ENCODE measurements at places on chromosomes 5 and 9. TPM values are rescaled to one million over a fixed set of nuclear protein-coding genes. Genes with fewer than 3 reads are reported as not detected.
A peak's percentile ranks its signal among the peaks of the same experiment; 100 is the strongest.

DNA sequence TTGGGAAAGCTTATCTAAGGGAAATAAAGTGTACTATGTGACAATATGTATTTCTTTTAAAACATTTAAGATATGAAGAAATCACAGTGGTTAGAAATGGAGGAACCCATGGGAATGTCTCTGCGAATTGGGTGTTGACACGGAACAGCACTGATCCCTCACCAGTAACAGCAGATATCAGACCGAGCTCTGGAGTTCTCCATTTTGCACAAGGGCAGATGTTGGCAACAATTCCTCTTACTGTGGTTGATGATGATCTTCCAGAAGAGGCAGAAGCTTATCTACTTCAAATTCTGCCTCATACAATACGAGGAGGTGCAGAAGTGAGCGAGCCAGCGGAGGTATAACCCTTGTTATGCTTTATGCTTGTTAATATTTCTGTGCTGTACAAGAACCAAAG lies 69.9 kb downstream of the ADGRV1 start:
- no peak for DNase-seq

DNA sequence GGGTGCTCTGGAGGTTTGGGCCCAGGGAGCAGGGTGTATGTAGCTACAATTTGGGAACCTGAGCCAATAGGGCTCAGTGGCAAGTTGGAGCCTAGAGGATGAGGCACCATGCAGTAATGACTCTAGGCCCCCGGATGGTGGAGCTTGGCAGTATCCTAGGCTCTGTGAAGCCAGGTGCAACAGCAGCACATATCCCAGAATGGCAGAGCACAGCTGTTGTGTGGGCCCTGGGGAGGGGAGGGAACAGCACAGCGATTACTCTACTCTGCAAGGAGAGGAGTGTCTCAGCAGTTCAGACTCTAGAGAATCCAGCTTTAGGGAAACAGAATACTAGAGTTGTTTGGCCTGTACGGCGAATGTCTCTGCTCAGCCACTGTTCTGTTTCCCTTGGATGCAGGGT lies 56.1 kb downstream of the LRRTM2 start:
- DNase-seq, result no peak

DNA sequence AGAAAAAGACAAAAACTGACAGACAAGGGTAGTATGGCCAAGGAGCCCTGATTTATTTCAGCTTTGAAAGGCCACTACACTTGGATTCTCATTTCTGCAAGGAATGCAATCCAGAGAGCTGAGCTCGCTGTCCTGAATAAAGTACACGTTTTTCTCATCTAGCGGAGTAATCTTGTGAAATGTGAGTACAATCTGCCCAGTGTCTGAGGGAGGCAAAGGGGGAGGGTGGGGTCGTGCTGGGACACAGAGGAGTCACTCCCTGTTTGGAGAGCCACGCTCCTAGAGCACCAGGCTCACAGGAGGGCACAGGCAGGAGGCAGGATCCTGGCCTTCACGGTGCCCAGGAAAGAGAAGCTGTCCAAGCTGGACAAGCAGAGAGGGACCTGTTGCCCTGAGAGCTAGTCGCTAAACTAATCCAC lies 51.0 kb upstream of the IFNK start:
- no peak for DNase-seq

- DNase-seq, result no peak
Measured at GRCh38 chr5:128276537-128277216, 193.1 kb downstream of the SLC12A2 start.

TERT gene
- 10.1 TPM for total RNA-seq

- DNase-seq, result no peak
Measured at GRCh38 chr5:40688996-40689395, 9.3 kb downstream of the PTGER4 start.

DNA sequence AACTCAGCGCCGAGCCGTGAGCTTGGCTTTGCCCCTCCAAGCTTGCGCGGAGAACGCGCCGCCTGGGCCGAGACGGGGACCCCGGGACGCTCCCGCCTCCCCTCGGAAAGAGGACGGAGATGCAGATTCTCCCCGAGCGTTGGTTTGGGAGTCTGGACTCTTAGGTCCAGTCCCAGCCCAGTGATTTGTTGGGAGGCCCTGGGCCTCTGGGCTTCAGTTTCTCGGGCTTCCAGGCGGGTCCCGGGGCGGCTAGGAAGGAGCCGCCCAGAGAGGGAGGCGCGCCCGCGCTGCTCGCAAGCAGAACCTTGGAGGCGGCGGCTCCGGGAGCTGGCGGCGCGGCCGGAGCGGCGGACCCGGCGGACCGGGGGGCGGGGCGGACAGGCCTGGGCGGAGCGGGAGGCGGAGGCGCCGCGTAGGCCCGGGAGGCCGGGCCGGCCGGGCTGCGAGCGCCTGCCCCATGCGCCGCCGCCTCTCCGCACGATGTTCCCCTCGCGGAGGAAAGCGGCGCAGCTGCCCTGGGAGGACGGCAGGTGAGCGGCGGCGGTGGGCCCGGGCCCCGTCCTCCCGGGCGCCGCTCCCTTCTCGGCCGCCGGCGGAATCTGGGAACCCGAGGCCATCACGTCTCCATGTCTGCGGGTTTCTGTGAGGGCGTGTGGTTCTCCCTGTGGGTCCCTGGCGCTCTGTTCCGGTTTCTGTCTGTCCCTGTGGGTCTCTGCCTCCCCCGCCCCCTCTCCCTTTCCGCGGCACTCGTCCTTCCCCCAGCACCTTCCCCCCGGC lies at the start of gene B4GALT7:
B4GALT7 (plus strand) TSS at position 402 of the 777 bp plus-strand sequence; CDS start at position 481, 79 bp downstream.
- DNase-seq, result peak; percentile 96

- DNase-seq, result no peak
Measured at GRCh38 chr5:16975950-16976624, 40.0 kb upstream of the MYO10 start.

CCDC171 gene
- 1.6 TPM for total RNA-seq

DNA sequence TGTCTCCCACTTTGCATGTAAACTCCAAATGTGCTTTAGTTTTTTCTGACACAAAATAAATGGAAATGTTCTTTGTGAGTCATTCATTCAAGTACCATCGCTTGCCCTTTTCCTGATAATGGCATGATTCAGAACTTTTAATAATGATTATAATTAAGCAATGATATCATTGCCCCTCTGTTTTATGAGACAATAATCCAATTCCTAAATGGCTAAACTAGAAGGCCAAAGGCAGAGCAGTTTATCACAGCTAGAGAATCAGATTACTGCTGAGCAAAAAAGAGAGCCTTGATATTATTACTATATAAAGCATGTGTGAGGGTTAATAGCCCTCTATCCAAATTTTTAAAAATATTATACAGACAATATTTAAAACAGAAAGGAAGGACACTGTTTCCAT lies 484.2 kb upstream of the PTPRD start:
- DNase-seq, result no peak

DNA sequence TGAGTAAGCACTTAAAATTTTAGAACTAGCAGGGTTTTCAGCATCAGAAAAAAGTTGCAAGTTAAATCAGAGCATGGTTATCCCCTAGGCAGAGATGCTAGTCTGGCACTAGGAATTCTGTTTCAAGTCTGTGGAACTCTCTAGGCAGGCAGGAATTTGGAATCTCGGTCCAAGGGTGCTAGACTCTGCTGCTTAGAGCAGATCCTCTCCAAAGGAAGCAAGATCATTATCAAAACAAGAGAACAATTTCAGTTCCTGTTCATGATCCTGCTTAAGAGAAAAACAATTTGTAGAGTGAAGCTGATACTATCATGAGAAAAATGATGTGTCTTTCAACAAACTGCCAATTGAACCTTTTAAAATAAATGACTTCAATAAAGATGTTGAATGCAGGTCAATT lies 420.7 kb downstream of the KIF4B start:
- DNase-seq, result no peak

HAVCR2 gene
- 70.0 TPM for total RNA-seq

- peak; percentile 89 for DNase-seq
Measured at GRCh38 chr9:113511856-113512761, 48.6 kb downstream of the RGS3 start.

GRCh38 chr5:125394661-125395280 lies 648.3 kb upstream of the ZNF608 start:
- no peak for DNase-seq

SLC34A1 gene
- not detected for total RNA-seq

NUTM2G gene
- total RNA-seq, result not detected

DNA sequence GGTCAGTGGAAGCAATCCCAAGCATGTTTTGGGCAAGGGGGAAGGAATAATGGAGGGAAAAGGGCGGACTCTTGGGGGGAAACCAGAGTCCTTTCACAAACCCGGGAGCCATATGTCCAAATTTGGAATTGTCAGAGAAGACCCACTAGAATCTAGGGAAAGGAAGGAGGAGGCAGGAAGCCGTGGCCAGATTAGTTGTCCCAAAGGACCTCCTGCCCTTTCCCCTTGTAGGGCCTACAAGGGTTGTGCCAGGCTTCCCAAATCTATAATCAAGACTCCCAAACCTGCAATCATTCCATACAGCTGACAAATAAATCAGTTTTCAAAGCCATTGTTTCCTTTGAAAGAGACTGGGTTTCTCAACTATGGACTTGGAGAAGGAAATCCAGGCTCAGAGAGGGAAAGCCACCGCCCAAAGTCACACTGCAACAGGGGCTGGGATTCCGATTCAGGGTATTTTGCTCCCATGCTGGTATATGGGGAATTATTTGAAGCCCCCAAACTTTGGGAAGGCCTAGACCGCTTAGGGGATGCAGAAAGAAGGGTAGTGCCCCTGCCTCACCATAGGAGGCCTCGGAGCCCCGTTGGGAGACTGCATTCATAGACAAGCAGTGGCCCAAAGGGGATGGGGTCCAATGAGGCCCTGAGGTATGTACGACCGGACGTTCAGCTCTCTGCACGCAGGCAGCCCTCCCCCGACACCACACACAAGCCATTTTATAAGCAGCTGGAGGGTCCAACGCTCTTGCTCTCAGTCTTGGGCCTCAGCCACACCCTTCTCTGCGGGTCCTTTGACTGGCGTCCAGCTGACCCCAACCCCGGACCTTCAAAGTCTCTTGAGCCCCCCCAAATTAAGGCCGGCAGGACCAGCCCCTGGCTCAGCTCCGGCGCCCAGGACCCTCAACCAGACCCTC lies 815 bp downstream of the ANXA6 start:
- peak; percentile 78 for DNase-seq

DNA sequence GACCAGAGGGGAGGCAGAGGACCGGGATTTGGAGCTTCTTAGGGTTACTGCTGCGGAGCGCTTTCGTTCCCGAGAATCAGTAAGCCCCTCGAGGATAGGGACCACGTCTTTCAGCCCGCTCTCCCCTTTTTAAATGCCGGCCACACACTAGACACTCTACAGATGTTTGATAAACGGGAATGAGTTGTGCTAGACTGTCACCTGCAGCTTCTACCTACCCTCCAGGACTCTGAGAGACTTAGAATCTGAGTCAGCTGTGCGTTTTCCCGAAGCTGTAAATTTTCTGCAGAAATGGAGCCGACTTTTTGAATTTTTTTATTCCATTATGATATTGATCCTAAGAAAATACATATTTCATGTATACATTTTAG lies 670 bp downstream of the CCDC171 start:
- no peak for DNase-seq

PDE6A gene
- not detected for total RNA-seq

DNA sequence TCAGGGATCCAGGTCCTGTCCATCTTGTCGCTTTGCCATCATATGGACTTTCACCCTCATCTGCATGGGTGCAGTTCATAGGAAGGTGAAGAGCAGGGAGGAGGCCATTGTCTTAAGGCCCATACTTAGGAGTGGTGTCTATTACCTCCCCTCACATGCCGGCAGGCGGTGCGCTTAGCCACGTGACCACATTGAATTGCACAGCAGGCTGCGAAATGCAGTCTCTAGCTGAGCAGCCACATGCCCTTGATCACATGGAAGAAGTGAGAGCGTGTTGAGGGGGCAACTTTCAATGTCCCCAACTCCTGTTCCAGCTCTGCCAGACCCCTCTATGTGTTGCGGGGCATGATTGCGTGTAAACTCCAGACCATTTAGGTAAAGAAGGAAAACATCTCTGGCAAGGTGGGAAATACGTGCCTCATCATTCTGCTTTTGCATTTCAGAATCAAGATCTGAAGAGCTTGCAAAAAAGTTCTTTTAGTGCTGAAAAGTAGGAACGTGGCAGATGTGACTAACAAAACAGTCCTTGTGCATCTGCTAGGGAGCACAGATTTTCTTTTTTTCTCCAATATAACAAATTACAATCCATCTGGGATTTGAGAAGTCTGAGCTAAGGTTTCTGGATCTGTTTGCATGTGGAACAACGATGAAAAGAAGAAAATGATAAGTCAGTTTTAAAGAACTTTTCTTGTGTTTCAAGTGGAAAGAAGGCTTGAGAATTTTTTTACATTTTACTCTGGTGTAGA lies 34.4 kb downstream of the ROPN1L start:
- no peak for DNase-seq

DNA sequence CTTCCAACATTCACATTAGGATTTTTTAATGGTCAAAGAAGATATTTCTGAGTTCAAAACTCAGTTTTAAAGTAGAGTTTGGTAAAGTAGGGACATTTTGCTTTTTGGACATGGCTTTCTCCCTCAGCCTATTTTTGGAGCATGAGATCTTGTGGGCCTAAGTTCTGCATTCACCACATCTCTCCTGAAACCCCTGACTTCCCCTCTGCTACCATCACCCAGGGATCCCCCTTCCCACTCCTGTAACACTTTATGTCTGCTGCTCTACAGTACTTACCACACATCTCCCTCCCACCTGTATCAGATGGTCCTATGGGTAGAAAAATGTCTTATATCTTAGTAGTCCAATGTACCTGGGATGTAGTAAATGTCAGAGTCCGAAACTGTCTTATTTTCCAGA lies 48.2 kb upstream of the JAK2 start:
- DNase-seq, result peak; percentile 70

DNA sequence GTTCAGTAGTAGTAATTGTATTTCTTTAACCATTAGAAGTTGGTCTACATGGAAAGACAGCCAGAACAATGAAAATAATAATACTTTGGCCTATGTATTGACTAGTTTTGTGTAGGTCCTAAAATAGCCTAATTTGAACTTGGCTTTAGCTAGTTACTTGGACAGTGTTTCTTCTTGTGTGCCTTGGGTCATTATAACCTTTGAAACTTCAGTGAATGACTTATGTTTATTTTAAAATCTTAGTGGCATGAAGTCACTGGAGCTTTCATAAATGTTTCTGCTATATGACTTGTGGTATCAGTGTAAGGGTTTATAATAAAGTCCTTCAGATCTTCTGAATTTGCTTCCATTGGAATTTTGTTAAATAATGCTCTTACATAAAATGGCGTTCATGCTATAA lies 2.6 kb upstream of the FAM120AOS start:
- no peak for DNase-seq

- DNase-seq, result peak; percentile 71
Measured at GRCh38 chr5:132481596-132482211, 8.9 kb downstream of the IRF1 start.

GRCh38 chr9:76810377-76810957 lies 46.2 kb downstream of the PCA3 start:
- DNase-seq, result peak; percentile 65

GRCh38 chr5:114185274-114185673 lies 176.6 kb upstream of the KCNN2 start:
- DNase-seq, result no peak

ZBTB34 gene
- total RNA-seq, result 7.0 TPM

GRCh38 chr9:6692881-6693361 lies 47.4 kb upstream of the GLDC start:
- no peak for DNase-seq

DNA sequence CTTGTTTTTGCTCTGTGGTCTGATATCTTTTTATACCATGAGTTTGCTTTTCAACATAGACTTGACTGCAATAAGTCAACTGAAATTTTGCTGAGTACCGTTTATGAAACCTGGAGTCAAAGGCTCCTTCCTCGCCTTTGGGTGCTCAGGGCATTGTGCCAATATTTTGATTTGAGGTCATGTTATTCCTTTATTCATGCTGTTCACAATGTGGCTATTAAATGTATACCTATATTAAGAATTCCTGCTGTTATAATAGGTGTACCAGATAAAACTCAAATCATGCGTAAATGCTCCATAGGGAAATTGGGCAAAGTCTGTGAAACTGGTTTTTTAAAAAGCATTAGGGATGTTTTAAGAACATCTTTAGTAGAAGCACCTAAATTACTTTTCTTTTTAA lies 334.0 kb upstream of the NUDT12 start:
- no peak for DNase-seq

Measured in activated CD4-positive, alpha-beta T cell treated with anti-CD3 and anti-CD28 coated beads, Interleukin-2, amount 10 ng/mL, durations not matched to agents 24 days and 14 days (primary cell).